PC-9 (cell line): ENCODE measurements at places on chromosomes 12 and 14. TPM values are rescaled to one million over a fixed set of nuclear protein-coding genes. Genes with fewer than 3 reads are reported as not detected.

SLC7A8 gene
- total RNA-seq, result 2.0 and 3.6 TPM in 2 replicates

KIF5A gene
- 0.07 TPM in 1 of 2 replicates, not detected in the other for total RNA-seq

PTPN6 gene
- 84.1 and 92.7 TPM in 2 replicates for total RNA-seq

DNA sequence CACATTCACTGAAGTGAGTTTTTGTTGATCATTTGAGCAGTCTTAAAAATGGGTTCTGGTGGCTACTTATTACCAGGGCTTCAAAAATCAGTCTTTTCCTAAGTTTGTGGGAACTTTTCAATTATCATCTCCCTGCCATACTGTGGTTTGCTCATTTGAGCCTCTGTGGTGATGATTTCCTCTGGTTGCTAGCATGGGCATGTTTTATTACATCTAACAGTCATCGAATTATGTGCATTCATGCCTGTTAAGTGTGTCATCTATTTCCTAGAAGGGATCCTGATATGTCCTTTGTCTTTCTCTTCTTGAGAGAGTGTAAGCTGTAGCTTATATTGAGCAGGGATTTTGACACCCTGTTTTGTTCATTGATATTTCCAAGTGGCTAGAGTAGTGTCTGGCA lies 116.8 kb downstream of the WIF1 start:
- peaks cover 33% of the 10 kb centered on the region for H3K27me3 ChIP-seq
- no peak overlapping the region for H3K27ac ChIP-seq
- no peak for DNase-seq

- H3K27me3 ChIP-seq, result no peaks in the 10 kb centered on the region
- H3K36me3 ChIP-seq, result no peaks in the 10 kb centered on the region
- no peaks in the 10 kb centered on the region for H3K4me1 ChIP-seq
- DNase-seq, result no peak
Observed at GRCh38 chr12:20403230-20403629, 34.9 kb downstream of the PDE3A start.

GRCh38 chr14:66099931-66100330 lies 386.2 kb upstream of the CCDC196 start:
- no peak overlapping the region for H3K27ac ChIP-seq
- H3K4me1 ChIP-seq, result no peaks in the 10 kb centered on the region
- no peak for DNase-seq
- no peak overlapping the region for H3K4me3 ChIP-seq
- no peaks in the 10 kb centered on the region for H3K36me3 ChIP-seq
- H3K27me3 ChIP-seq, result peaks cover 8% of the 10 kb centered on the region; the same call in 1 of the 2 replicates

GRCh38 chr14:44782775-44783238 lies 178.9 kb downstream of the KLHL28 start:
- no peak for DNase-seq
- H3K27ac ChIP-seq, result no peak overlapping the region
- H3K27me3 ChIP-seq, result no peaks in the 10 kb centered on the region
- H3K4me1 ChIP-seq, result no peaks in the 10 kb centered on the region

DNA sequence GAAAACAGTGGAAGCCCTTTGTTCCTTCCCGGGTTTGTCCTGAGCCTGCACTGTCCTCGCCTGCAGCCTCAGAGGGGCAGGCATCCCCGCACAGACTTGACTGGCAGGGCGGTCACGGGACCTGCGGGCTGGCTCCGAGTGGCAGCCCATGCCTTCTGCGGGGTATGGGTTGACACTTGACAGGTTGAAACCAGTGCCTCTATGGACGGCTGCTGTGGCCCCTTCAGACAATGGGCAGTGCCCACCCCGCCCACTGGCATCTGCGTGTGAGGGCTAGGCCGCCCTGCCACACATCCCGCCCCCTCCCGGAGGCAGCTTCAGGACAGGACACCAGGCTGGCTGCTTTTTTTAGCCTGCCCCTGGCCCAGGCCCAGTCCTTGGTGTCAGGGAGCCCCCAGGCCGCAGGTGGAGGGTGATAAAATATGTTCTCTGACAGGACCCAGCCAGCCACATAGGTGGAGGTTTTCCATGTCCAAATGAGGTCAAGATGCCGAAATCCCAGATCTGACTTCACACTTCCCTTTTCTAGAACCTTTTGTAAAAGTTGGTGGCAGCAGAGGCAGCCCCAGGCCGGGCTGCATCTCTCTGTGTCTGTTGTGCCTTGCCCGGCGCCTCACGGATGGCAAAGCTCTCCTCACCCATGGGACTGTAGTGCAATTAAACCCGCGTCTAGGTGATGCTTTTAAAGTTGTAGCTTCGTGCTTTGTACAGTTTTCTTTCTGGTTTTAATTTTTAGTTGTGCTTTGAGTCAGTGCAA lies 10.0 kb downstream of the ANKRD9 start:
- H3K4me1 ChIP-seq, result no peaks in the 10 kb centered on the region
- H3K4me3 ChIP-seq, result no peak overlapping the region
